ENCODE measurements at places on chromosomes 3 and 15.
A peak's percentile ranks its signal among the peaks of the same experiment; 100 is the strongest.

- DNase-seq: no peak
Observed at GRCh38 chr3:151226088-151226563, 23.1 kb upstream of the GPR171 start.

DNA sequence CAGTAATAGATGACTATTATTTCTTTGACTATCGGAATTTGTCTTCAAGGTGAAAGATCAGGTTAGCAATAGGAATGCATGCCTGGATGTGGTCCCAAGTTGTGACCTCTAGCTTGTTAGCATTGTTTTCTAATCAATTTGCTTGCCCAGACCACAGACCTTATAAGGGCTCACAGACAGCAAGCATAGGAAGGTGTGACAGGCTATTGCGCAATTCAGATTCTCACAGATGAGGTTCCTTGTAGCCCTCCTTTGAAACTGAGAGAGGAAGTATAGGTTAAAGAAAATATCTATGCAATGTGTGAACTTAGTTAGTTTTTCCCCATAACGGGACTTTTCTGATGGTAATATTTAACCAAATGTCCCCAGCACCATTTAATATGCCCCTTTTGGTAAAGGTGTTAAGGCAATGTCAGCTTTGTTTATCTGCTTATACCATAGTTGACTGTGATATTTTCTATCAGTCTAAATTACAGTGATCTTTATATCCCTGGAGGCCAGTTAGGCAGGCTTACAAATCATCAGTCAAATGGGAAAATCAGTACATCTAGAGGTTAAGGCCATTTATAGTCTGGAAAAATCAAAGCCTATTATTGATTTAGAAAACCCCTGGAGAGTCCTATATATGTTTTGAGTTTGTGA, 168.1 kb upstream of the MBNL1 start:
- no peak for DNase-seq

DNA sequence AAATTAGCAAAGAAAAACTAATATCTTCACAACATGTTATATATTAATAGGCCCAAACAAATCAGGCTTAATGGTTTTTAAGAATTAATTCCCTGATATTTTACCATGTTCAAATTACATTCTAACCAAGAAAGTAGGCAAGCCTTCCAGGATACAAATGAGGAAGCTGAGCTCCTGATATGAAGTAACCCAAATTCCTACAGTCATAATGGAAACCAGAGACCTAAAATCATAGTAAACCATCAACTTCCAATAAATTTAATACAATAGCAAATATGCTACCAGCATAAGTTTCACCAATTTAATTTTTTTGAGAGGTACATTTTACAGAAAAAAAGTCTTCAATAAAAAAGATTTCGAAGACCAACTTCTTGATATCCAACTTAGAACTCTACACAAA, 3.8 kb downstream of the DCBLD2 start:
- DNase-seq: no peak

- DNase-seq: no peak
Observed at GRCh38 chr3:194137008-194137505, 1.1 kb downstream of the HES1 start.

DNA sequence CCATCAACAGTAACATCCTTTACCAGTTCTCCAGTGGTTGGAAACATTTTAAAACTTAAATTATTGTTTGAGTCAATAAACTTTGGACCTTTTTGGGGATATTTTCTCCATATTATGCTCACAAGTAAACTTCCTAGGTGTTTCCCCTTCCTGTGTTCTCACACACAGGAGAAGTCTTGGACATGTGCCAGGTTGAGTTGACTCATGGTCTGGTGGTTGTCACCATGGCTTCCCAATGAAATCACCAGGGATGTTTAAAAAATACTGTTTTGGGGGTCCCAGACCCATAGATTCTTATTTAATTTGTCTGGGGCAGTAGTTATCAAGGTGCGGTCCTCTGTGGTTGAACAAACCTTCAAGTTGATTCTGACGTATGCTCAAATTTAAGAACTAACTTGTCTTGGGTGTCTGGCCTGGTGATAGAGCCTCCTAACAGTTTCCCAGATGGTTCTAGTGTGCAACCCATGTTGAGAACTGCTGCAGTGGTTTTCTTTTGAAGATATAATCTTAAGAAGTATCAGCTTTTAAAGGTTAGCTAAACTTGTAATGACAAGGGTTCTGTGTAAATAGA, 291.8 kb downstream of the EDEM1 start:
- no peak for DNase-seq

DNA sequence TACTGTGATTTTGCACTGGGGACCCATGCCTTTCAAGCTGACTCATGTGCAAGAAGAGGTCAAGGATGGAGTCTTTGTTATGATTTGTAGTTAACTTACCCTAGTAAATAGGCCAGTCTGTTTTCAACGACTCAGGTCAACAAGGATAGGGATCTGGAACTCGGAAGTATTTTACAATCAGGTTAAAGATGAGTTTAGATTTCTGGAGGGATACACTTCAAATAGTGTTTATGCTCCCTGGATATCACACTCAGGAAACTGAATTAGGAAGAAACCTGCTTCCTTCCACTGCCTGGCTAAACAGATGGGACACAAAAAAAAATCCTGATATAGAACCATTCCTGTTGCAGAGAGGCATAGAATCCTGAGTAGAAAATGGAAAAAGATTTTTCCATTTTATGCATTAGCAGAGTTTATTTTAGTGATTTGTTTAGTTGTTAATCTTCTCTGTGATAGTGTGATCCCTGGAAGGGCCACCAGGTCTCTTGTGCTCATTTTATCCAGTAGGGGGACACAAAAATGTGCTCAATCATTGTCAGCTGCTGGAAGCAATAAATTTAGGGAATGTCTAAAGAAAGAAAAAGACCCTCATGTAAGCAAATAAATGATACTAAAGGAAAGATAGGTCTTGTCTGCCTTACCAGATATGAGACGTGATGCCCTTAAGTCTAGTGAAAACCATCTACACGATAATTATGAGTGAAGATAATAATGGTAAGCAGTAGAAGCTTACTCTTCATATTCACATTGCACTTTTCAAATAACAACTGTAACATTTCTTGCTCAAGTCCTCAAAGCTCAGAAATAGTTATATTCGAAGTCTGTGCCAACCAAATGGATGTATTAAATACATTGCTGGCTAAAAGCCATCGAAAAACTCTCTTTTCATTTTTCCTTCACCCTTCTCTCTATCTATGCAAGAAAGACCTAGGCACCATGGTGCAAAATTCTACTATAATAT, 452.1 kb upstream of the KCNMB2 start:
- no peak for DNase-seq

DNA sequence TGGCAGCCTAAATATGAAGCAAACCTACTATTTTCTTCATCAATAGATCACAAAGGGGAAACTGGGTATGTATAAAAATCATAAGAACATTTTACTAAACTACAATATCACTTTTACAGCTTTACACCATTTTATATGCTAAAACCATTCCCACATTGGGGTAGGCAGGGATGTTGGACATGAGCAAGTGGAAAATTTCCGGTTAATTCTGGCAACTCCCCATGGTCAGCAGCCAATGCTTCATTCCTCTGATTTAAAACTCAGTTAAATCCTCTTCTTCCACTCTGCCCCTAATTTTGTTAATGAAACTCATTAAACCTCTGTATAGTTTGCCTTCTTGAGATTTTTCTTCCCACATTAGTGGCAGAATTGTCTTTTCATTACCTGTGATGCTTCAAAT, 552.5 kb upstream of the NECTIN3 start:
- no peak for DNase-seq

DNA sequence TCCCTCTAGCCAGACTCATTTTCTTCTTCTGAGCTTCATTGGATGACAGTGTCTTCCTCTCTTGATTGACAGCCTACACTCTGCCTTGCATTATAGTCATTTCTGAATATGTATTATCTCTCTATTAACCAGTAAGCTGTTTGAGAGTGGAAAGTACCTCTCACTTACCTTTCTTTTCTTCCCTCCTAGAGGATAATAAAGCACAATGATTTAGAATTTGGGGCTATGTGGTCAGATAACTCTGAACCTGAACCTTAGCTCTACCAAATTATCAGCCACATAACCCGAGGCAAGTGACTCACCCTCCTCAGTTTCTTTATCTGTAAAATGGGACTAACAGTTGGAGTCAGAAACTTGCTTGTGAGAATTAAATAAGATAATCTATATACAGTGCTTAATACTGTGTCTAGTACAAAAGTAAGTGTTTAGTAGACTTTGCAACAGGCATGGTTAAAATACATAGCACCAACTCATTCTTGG, 331.8 kb upstream of the TBL1XR1 start:
- no peak for DNase-seq

DNA sequence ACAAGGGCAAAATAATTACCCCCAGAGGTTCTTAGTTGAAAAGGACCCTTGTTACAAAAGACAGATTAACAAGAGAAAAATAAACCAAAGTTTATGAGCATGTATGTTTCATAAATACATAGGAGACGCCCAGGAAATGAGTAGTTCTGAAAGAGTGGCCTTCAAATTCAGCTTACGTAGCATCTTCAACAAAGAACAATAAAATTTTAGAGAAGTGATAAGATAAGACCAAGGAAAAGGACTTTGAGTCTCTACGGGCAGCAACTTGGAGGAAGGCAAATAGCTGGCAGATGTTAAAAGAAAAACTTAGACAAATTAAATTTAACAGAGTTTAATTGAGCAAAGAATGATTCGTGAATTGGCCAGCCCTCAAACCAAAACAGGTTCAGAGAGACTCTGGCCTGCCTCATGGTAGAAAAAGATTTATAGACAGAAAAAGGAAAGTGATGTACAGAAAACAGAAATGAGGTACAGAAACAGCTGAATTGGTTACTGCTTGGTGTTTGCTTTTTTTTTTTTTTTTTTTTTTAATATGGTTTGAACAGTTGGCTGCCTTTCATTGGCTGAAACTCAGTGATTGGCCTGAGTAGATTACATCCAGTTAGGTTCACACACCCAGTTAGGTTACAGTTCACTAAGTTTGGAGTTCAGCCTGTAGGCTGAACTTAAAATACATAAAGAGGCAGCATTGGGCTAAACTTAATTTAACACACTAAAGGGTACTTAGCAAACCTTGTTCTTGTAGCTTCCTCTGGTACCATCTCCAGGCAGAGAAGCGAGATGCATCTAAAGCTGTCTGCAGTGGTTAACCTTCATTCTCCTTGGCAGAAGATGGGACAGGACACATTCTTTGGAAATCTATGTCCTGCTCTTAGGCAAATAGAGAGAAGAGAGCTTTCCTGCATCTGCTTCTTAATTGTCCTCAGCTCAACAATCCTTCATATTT, 23.2 kb downstream of the C2CD4B start:
- DNase-seq: no peak

DNA sequence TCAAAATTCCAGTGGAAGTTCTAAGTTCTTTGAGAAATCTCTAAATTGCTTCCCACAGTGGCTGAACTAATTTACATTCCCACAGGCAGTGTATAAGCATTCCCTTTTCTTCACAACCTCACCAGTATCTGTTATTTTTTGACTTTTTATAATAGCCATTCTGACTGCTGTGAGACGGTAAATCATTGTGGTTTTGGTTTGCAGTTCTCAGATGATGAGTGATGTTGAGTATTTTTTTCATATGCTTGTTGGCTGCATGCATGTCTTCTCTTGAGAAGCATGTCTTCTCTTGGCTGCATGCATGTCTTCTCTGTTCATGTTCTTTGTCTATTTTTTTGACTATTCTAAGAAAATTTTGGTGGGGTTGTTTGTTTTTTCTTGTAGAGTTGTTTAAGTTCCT, 499.6 kb upstream of the CCDC54 start:
- no peak for DNase-seq

DNA sequence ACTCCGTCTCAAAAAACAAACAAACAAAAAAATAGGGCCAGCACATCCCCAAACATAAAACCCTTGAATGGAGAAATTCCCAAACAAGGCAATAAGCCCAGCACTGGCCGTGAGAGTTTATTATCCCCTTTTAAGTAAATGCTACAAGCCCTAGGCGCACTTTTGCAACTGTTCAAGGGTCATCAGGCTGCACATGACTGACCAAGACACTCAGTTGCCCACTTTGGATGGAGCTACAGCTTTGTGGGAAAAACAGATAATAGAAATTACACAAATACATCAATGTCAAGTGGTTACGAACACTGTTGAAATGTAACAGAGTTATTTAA, 33.7 kb upstream of the ZNF445 start:
- no peak for DNase-seq

DNA sequence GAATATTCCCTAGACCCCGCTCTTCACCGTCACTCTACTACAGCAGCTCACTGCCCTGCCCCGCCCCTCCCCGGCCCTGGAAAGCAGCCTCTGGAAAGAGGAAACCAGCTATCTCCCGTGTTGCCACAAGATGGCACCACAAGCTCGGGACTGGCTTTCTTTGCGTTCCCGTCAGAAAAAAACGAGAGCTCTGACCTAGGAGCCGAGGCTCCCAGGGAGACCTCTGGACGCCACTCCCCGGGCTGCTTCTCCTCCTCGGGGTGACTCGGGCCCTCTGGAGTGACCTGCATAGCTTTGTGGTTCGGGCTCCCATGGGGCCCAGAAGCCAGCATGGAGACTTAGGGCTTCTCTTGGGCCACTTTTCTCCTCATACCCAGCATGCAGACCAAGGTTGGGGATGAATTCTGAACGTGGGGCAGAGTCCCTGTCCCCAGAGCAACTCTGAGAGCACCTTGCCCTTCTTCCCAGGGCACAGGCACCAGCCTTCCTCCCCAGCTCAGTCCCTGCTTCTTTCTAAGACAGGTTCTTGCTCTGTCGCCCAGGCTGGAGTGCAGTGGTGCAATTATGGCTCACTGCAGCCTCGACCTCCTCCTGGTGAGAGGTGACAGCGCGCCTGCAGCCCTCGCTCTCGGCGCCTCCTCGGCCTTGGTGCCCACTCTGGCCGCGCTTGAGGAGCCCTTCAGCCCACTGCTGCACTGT, 19.0 kb downstream of the STOML1 start:
- peak; percentile 87 for DNase-seq

DNA sequence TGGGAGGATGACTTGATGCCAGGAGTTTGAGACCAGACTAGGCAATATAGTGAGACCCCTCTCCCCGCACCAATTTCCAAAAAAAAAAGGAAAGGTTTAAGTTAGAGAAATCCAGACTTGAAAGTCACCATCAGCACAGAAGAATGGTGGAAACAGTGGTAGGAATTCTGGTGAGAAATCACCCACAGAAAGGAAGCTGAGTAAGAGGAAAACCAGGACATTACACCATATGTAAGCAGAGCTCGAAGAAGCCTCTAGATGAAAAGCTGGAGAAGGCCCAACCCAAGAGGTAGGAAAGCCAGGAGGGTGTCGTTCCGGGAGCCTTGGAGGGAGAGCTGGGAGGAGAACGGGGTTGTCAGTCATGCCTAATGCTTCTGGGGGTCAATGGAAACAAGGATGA, 40.5 kb downstream of the RASGRP1 start:
- DNase-seq: no peak

- no peak for DNase-seq
Observed at GRCh38 chr15:58466566-58466965, 34.8 kb downstream of the LIPC start.

DNA sequence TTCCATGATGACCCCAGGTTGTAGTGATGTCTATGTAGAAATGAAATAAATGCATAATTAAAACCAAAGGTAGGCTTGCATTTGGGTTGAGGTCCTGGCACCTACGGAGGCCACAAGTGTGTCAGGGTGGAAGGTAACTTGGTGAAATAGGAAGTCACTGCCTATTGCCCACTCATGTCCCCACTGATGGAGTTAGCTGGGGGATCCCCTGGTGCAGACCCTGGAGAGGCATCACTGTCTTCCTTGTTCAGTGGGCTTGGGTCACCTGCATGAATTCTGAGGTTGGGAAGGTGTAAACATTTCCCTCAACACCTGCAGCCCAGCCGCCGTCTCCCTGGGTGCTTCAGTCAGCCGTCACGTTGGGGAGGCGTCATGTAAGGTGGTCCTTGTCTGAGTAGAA, 97.1 kb downstream of the APBA2 start:
- no peak for DNase-seq

- no peak for DNase-seq
Observed at GRCh38 chr3:18424213-18424728, 868 bp downstream of the SATB1 start.
